Cortex of kidney (tissue), 1 donor: ENCODE measurements at places on chromosomes 1 and 21.

GRCh38 chr1:204254031-204254661, 40.4 kb upstream of the GOLT1A start:
- no peak for DNase-seq

- no peak for DNase-seq
Measured at GRCh38 chr1:220726634-220727033, 21.5 kb upstream of the MTARC2 start.

- no peak for DNase-seq
Measured at GRCh38 chr1:160081261-160081936, at the start of gene KCNJ9. Gene KCNJ9, plus strand, starts transcription at chr1:160081538. Its CDS starts 2,493 bp downstream, at chr1:160084031.

GRCh38 chr1:55448261-55448660, 233.1 kb upstream of the USP24 start:
- DNase-seq = no peak

DNA sequence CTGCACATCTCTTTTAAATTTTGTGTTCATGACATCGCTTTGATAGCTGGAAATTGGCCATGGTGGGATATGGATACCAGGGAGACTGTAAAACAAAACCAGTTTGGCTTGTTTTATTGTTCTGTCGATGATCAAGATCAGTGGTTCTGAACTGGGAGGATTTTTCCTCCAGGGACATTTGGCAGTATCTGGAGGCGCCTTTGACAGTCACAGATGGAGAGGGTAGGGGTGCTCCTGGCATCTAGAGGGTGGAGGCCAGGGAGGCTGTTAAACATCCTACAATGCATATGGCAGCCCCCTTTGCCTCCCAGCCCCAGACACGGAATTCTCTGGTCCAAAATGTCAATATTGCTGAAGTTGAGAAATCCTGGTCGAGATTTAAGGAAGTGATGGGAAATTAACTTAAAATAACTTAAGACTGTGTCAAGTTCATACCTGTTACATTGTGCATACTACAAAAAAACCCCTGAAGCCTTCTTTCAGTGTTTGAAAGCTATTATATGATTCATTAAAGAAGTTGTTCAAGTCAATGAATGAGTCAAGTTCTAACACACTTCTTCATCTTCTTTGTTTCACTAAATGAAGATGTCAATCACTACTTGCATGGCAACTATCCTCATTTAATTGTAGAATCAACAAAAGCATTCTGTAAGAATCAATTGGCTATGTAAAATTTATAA, 150.9 kb downstream of the KCNJ6 start:
- DNase-seq = no peak

- DNase-seq = no peak
Measured at GRCh38 chr21:38326429-38326828, 69.6 kb downstream of the KCNJ15 start.

GRCh38 chr1:24142546-24143534, at the start of gene IL22RA1:
Gene IL22RA1, minus strand, starts transcription at chr1:24143140. Its CDS starts 58 bp downstream, at chr1:24143082.
- DNase-seq = no peak
